ENCODE measurements at places on chromosomes 4 and X. TPM values are rescaled to one million over a fixed set of nuclear protein-coding genes. Genes with fewer than 3 reads are reported as not detected.

Gene UGT8
- 0.53 TPM for total RNA-seq

Gene REPS2
- total RNA-seq: not detected

Gene TRIM75
- not detected for total RNA-seq

DNA sequence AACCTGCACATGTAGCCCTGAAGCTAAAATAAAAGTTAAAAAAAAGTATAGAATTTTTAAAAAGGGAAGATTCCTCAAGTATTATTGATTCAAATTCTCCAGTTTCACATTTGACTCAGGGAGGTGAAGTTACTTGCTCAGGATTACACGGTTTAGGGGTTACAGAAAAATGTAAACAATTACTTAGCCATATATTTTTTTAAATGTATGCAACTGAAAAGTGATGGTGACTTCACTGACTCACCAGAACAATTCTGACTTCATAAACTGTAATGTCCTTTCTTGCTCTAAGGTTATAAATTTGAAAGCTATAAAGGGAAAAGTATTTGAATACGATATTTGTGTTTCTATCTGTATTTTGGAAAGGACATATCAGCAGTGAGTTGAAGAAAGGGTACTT is 371.2 kb downstream of the SPRY1 start:
- DNase-seq: no peak

DNA sequence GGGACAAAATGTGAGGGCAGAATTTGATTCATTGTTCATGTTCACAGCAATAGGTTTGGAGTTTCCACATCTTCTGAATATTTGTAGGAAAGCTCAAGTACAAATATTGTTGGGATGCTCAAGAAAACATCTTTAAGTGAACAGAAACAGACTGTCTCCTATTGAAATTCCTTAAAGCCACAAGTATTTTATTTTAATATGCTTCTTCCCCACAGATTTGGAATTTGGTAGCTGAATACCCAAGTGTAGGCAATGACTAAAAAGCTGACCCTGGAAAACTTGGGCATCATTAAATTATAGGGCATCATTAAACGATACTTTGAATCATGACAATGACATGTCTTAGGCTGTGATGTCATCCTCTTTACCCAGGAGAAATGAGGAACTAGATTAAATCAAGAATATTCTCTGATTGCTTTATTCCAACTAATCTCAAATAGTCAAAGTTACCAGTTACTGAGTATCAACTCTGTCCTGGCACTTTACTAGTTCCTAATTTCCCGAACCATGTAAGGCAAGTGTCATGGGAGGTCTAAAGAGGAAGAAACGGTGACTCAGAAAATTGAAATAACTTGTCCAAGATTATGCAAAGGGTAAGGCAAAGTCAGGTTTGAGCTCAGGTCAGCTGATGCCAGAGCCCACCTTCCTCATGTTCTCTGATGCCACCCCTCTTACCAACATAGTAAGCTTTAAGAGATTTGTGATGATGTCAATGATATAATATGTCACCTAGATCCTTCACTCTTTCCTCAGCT is 223.1 kb upstream of the LEF1 start:
- DNase-seq: no peak

DNA sequence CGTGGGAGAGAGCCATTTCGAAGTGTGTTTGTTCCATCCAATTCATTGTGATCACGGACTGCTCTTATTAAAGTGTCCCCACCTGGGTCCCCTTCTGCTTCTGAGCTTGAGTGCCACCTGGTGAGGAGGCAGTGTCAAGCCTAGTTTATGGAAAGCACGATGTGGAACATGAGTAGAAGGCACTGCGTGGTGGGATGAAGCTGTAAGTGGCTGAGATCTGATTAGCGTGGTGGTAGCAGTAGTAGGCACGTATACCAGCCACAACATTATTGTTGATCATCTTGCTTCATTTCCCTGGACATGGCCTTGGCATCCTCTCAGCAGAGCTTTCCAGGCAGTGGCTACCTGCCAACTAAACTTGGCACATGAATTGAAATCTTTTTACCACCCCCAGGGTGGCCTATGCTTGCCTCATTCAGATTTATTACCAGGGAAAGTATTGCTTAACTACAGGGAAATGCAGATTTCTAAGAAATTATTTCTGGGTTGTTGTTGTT is 46.4 kb downstream of the GPAT3 start:
- DNase-seq: no peak

DNA sequence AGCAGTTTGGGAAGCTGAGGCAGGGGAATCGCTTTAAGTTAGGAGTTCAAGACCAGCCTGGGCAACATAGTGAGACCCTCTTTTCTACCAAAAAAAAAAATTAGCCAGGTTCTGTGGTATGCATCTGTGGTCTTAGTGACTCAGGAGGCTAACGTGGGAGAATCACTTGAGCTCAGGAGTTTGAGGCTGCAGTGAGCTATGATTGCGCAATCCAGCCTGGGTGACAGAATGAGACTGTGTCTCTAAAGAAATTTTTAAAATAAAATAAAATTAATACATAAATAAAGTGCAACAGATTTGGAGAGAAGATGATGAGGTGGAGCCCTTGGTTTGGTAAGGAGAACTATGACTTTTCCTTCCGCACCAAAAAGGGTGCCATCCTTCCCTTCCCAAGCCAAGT is 436.9 kb downstream of the NLGN4X start:
- DNase-seq: no peak

GRCh38 chrX:70439016-70439415 is 5.6 kb upstream of the DLG3 start:
- DNase-seq: no peak

DNA sequence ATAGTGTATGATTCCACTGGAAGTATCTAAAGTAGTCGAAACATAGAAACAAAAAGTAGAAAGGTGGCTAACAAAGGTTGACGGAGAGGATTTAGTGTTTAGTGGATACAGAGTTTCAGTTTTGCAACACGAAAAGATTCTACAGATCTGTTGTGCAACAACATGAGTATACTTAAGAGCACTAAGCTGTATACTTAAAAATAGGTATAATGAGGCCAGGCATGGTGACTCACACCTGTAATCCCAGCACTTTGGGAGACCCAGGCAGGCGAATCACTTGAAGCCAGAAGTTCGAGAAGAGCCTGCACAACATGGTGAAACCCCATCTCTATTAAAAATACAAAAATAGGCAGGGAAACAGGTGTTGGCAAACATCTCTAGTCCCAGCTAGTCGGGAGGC is 7.9 kb upstream of the ATRX start:
- DNase-seq: no peak
